ENCODE measurements at places on chromosomes 13 and 19. TPM values are rescaled to one million over a fixed set of nuclear protein-coding genes. Genes with fewer than 3 reads are reported as not detected.

CTXN1 gene
- total RNA-seq, result 2.6 TPM

TMEM38A gene
- total RNA-seq, result 1.4 TPM

UHRF1 gene
- 35.4 TPM for total RNA-seq

KPTN gene
- 5.9 TPM for total RNA-seq

PSG7 gene
- not detected for total RNA-seq

TSPAN16 gene
- not detected for total RNA-seq

FPR2 gene
- total RNA-seq, result not detected

ZNF626 gene
- 15.6 TPM for total RNA-seq

URAD gene
- not detected for total RNA-seq

PCSK4 gene
- total RNA-seq, result 2.3 TPM

KLK14 gene
- not detected for total RNA-seq

DAND5 gene
- not detected for total RNA-seq

SPIB gene
- not detected for total RNA-seq

MEIOSIN gene
- total RNA-seq, result not detected

OSCAR gene
- total RNA-seq, result 0.22 TPM

CD177 gene
- 0.25 TPM for total RNA-seq

NOTCH3 gene
- total RNA-seq, result 21.4 TPM

ZNF534 gene
- total RNA-seq, result not detected

UPK1A gene
- total RNA-seq, result not detected

PSG6 gene
- total RNA-seq, result not detected

NCAN gene
- under 0.01 TPM for total RNA-seq

ZNF440 gene
- 17.1 TPM for total RNA-seq

NANOS3 gene
- not detected for total RNA-seq

JAK3 gene
- total RNA-seq, result 0.55 TPM

ZNF841 gene
- total RNA-seq, result 30.6 TPM

TBC1D4 gene
- total RNA-seq, result 14.1 TPM

DNAAF3 gene
- total RNA-seq, result 0.75 TPM

CEACAM4 gene
- not detected for total RNA-seq

FFAR2 gene
- not detected for total RNA-seq

CASP14 gene
- total RNA-seq, result not detected

IRGC gene
- not detected for total RNA-seq

PSG3 gene
- total RNA-seq, result not detected

All from uterine smooth muscle cell (primary cell).